ENCODE measurements at places on chromosomes 6 and 20. TPM values are rescaled to one million over a fixed set of nuclear protein-coding genes. Genes with fewer than 3 reads are reported as not detected.

DNAH8 gene
- total RNA-seq: 0.05 TPM

FAM83B gene
- 22.2 TPM for total RNA-seq

PACSIN1 gene
- 0.69 TPM for total RNA-seq

GRCh38 chr6:13495818-13496217 is 8.4 kb upstream of the GFOD1 start:
- no peaks in the 10 kb centered on the region for H3K27me3 ChIP-seq
- peaks cover 4% of the 10 kb centered on the region for H3K36me3 ChIP-seq
- DNase-seq: no peak
- H3K27ac ChIP-seq: no peak overlapping the region

GRCh38 chr6:29532320-29532951 is 27.1 kb downstream of the UBD start:
- H3K4me3 ChIP-seq: no peak overlapping the region
- no peaks in the 10 kb centered on the region for H3K27me3 ChIP-seq
- no peak for DNase-seq
- H3K27ac ChIP-seq: no peak overlapping the region

SLC13A3 gene
- not detected for total RNA-seq

DNA sequence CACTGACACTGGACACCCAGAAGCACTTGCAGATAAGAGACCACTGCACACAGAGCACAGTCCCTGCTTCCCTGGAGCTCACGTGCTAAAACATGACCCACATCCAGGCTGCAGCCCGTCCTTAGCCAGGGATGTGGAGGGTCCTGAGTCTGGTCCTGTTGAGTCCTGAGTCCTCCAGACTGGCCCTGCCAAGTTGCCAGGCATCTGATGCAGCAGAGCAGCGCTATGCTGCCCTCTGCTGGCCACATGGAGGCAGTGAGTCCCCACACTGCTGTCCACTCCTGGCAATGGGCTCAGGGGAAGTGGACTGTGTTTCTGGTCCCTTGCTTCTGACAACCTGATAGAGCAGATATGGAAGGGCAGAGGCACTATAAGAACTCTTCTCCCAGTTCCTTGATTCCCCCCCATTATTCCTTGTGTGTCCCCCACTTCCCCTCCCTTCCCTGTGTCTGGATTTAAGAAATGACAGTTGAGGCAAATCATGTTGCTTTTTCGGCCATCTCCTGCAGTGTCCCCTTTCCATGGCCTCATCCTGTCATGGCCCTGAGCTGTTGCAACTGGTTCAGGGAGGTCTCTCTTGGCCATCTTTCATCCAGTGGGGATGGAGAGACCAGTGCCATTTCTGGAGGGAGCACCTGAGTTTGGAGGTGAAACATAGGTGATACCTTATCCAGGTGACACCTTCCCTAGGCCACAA is 86.0 kb downstream of the DHX35 start:
- H3K27ac ChIP-seq: no peak overlapping the region
- DNase-seq: peak; percentile 86
- peaks cover 30% of the 10 kb centered on the region for H3K27me3 ChIP-seq
